ENCODE measurements at places on chromosomes 11 and 22.

DNA sequence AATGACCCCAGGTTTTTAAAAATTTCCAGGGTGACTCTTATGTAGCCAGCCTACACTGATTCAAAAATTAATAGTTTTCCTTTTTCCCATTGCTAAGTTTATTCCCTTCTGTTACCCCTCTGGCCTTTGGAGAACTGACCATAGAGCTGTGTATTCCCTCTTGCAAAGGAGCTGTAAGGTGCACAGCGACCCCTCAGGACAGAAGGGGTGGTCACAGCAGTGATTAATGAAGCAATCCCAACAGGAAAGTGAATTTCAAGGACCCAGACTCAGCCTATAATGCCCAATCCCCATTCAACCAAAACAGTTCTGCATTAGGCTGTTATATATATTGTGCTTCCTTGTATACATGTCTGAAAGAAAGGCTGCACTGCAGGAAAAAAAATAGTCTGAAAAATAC is 147.1 kb downstream of the WT1 start:
- no peak for DNase-seq

DNA sequence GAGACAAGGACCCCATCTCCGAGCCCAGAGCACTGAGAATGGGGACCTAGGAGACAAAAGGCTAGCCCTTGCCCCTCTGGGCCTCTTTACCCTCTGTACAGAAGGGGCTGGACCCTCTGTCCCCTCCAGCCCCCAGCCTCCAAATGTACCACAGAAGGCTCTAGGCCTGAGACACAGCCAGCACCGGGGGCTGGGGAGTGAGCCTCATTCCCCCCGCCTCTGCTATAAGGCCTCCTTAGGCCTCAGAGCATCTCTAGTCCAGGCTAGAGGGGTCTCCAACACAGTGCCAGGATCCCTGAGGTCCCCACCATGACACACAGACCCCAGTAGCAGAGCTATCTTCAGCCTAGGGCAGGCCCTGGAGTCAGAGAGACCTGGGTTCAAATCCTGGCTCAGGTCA is 4.8 kb downstream of the SMTN start:
- DNase-seq = no peak

GRCh38 chr11:110830344-110830743 is 118.1 kb upstream of the ARHGAP20 start:
- DNase-seq = no peak

GRCh38 chr11:66562275-66562674 is 6.1 kb downstream of the CTSF start:
- DNase-seq = no peak

DNA sequence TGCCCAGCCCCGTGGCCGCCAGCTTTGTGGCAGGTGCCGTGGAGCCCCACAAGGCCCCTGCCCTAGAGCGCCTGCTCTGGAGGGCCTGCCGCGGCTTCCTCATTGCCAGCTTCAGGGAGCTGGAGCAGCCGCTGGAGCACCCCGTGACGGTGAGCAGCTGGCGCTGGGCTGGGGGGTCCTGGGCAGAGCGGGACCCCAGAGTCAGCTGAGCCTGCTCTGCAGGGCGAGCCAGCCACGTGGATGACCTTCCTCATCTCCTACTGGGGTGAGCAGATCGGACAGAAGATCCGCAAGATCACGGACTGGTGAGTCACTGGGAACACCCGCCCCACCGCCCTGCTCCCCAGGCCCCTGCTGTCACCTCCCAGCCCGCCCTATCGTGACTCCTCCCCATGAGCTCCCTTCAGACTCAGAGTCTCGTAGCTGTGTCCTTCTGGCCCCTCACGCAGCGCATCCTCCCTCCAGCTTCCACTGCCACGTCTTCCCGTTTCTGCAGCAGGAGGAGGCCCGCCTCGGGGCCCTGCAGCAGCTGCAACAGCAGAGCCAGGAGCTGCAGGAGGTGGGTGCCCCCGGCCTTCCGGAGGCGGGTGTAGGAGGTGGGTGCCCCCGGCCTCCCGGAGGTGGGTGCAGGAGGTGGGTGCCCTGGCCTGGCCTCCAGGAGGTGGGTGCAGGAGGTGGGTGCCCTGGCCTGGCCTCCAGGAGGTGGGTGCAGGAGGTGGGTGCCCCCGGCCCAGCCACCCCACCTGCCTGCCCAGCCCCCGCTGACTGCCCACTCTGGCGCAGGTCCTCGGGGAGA is 4.7 kb downstream of the TCIRG1 start:
- DNase-seq = no peak

DNA sequence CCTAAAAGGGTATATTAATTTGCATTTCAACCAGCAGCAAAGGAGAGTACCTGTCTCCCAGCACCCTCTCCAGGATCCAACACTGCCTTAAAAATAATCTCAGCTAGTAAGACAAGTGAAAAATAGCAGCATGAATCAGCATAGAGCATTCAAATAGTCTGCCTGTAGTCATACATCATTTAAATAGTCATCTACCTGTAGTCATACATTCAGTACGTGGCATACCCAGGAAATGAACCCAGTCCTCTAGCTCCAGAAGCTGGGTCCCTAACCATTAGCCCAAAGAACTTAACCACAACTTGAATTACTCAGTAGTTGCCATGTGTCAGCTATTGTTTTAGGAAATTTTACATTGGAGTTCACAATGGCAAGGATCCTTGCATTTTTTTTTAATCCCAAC is 9.3 kb downstream of the TENM4 start:
- DNase-seq = no peak

- DNase-seq = no peak
Measured at GRCh38 chr22:48070760-48071159, 1308.3 kb downstream of the TBC1D22A start.

DNA sequence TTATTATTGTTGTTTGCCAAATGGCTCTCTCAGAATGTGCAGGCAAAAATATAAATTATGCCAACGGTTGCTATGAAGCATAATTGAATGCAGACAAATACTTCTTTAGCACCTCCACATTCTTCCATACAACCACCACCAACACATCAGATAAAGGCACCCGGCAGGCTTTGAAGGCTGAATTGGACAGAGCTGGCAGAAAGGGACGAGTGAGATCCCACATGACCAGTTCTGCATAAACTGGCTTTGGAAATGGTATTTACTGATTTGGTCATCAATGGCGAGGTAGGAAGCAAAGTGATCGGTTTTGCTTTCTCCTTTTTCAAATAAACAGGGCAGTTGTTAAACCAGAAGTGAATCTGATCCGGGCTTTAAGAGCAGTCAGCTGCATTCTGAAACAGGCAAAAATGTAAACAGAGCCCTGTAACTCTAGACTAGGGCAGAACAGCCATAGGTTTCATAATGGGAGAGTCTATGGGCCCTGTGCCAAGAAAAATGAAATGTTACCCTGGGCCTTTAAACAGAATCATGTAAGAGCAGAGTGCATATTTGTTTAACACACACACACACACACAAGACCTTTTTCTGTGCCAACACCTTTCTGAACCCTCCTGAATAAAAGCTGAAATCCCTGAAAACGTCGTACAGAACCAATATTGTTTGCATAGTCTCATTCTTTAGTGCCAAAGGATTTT is 97.7 kb downstream of the MPPED2 start:
- no peak for DNase-seq

- no peak for DNase-seq
Measured at GRCh38 chr11:134266440-134266839, 9.7 kb upstream of the GLB1L3 start.

- DNase-seq = no peak
Measured at GRCh38 chr11:1864231-1864630, 11.3 kb downstream of the LSP1 start.

DNA sequence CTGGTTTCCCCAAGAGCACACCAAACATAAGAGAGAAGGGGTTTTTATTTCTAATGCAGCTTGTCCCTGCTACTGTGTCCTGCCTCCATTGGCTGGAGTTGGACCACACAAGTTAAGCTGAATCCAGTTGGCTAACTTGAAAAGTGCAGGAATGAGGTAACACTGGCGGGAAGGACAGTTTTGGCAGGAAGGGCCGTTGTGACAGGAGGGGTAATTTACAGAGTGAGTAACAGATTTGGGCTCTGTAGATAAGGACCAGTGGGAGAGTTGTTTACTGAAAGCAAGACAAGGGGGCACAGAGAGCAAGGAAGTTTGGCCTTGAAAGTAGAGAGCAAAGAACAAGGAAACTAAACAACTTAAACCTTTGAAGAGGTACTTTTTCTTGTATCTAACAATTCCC is 1623.3 kb upstream of the RAG2 start:
- DNase-seq = no peak

DNA sequence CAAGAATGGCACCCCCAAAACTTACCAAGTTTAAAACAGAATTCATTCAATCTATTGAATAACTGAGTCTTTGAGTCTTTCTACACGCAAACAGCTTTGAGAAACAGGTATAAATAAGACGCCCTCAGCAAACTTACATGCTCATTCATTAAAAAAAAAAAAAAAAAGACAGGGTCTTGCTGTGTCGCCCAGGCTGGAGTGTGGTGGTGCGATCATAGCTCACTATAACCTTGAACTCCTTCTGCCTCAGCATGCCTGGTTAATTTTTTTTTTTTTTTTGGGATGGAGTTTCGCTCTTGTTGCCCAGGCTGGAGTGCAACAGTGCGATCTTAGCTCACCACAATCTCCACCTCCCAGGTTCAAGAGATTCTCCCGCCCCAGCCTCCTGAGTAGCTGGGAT is 6.1 kb downstream of the PRR14L start:
- no peak for DNase-seq

DNA sequence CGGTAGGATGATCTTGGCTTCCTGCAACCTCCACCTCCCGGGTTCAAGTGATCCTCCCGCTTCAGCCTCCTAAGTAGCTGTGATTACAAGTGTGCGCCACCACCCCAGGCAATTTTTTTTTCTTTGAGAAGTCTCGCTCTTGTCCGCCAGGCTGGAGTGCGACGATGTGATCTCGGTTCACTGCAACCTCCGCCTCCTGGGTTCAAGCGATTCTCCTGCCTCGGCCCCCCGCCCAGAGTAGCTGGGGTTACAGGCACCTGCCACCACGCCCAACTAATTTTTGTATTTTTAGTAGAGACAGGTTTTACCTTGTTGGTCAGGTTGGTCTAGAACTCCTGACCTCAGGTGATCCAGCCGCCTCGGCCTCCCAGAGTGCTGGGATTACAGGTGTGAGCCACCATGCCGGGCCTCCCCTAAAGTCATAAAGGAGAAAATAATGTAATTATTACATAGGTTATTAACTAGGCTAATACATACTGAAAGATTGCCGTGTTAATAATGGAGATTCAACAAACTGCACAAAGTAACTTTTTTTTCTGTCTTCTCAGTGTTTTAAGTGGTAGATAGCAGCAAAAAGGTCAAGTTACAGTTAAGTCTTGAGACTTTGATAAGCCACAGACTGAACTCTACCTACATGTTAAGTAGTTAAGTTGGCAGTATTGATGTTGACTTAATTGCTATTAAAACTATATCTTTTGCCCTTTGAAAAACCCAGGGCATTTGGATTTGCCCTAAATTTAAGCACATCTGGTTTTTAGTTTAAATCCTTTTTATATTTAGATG is 3.9 kb downstream of the CAPRIN1 start:
- DNase-seq = no peak

DNA sequence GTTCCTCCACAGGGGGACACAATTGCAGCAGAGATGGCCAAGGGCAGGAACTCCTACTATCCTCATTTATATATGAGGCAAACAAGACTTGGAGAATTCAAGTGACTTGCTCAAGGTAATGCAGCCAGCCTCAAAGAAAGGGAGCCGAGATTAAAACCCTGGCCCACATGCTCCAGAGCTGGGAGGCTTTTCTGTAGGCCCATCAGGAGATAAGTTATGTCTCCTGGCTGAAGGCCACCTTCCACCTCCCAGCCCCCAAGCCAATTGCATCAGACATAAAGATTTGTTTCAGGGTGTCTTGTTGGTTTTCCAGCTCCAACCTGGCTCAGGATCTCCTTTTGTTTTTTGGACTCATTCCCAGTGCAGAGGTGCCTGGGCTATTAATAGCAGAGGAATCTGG is 59.5 kb downstream of the SMIM38 start:
- DNase-seq = no peak
